Ureter (tissue), 1 donor: ENCODE measurements at places on chromosomes 6 and 20. TPM values are rescaled to one million over a fixed set of nuclear protein-coding genes. Genes with fewer than 3 reads are reported as not detected.

The RAET1G gene
- total RNA-seq = 5.2 TPM

The POPDC3 gene
- not detected for total RNA-seq

The TBX18 gene
- 84.1 TPM for total RNA-seq

The TAAR2 gene
- not detected for total RNA-seq

The CCR6 gene
- total RNA-seq = not detected

The TAF8 gene
- 34.2 TPM for total RNA-seq

The C20orf141 gene
- total RNA-seq = not detected

The TFAP2B gene
- 0.26 TPM for total RNA-seq

The FAM184A gene
- 2.3 TPM for total RNA-seq

The C6orf141 gene
- total RNA-seq = 1.6 TPM

DNA sequence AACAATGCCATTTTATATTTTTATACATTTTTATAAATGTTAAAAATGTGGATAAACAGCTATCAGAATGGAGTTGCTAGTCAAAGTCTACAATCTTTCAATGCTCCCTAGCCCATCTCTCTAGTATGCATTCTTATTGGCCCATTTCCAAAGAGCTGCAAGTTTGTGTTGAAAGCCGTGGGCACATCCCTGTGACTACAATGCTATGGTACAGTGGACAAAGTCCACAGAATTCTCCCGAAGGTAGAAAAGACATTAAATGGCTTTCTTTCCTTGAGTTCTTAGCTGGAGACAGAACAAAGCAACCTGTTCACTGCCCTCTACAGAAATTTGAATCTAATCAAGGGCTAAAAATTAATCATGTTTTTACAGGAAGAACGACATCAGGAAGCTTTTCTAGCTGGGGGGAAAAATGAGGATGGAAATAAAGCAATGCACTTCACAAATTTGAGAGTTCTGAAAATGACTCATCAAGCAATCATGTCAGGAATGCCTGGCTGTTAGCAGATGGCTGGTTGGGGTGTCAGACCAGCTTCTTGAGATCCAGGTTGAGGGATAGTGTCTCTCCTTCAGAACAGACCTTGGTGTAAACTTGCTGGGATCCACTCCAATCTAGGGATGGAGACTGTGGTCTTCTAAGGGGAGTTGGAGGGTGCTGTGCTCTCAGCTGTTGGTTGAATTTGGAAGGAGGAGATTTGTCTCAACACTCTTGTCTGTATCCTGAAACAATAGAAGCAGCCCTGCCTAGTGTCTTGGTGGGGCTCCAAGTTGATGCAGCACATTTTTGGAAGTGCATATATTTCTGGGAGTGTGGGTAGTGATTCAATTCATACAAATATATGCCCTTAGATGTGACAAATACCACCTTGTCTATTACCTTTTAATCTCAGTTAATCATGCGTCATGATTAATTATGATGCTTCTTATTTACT, 143.4 kb upstream of the PHACTR1 start:
- no peak for DNase-seq

- no peak for DNase-seq
Measured at GRCh38 chr6:100461278-100461916, 3.3 kb downstream of the SIM1 start.

DNA sequence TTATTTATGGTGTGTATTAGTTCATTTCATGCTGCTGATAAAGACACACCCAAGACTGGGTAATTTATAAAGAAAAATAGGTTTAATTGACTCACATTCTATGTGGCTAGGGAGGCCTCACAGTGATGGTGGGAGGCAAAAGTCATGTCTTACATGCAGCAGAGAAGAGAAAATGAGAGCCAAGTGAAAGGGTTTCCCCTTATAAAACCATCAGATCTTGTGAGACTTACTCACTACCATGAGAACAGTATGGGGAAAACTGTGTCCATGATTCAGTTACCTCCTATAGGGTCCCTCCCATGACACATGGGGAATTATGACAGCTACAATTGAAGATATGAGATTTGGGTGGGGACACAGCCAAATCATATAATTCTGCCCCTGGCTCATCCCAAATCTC, 150.0 kb upstream of the AHI1 start:
- no peak for DNase-seq

- DNase-seq = no peak
Measured at GRCh38 chr6:14134211-14134910, 16.8 kb downstream of the CD83 start.

DNA sequence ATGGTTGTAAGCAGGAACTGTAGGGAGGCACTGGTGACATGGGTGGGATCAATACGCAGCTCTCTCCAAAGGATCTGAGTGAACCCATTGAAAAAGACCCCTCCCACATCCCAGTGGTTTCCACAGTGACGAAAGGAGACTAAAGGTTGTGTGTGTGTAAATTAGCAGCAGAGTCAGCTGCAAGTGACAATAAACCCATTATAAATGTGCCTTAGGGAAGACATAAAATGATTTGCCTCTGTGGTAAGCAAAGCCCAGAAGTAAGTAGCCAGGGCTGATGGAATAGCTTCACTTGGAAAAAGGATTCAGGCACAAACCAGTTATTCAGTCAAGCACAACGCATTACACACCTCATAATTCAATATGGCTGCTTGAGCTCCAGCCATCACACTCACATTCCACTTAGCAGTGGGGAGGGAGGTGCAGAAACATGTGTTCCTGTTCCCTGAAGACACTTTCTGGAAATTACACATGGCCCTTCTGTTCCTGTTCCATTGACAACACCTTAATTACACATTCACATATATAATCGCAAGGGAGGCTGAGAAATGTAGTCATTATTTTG, 231.4 kb downstream of the PREX1 start:
- no peak for DNase-seq

DNA sequence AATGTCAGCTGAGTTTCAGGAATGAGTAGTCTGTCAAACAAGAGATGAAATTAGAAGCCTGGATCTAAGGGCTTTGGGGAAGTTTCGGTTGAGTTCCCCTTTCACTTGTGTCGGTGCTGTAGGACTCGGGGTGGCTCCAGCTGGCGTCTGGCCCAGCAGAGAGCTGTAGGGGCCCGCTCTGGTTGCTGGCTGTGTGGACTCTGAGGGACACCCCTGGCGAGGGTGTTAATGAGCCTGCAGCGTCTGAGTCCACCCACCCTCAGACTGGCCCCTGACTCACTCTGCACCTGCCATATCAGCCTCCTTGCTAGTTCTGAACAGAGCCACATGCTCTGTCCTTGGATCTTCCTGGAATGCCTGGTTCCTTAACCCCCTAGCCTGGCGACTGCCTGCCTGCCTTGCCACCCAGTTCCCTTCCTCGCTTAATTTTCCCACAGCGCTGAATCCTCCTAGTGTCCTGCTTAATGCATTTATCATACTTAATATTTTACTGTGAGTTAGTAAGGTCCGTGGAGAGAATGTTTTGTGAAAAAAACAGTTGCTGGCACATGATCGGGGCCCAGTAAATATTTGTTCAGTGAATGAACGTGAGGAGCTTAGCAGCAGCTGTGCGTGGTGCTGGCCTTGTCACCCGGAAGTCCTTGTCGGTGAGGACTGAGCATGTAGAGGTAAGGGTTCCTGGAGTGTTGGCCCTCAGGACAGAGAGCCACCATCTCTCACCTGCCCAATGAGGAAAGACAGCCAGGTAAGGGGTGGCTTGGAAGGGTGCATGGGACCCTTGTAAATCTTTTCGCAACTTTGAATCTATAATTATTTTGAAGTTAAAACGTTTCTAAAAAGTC, 1.6 kb downstream of the DNAJC5 start:
- DNase-seq = no peak

- DNase-seq = no peak
Measured at GRCh38 chr20:36754656-36755222, 8.8 kb upstream of the NDRG3 start.

- no peak for DNase-seq
Measured at GRCh38 chr6:142985281-142985680, 40.3 kb upstream of the HIVEP2 start.

DNA sequence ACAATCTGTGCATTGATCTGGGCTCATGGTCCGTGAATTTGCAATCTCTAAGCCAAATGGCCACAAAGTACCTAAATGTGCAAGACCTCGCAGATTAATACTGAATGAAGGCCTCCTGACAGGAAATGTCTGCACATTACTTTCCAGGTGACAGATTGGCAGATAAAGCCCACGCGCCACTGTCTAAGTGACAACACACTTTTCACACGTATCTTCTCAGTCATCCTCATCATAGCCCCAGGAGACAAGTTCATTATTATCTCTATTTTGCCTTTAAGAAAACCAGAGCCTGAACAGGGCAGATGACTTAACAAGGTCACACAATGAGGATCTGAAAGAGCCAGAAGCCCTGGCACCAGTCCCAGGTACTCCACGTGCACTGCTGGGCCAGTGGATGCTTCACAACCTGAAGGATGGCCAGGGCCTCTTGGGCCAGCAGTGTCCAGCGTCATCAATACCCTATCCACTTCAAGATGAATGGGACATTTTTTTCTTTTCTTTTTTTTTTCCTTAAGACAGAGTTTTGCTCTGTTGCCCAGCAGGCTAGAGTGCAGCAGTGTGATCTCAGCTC, 266.3 kb downstream of the PTPRT start:
- no peak for DNase-seq
